ENCODE measurements at places on chromosomes 5 and 9. TPM values are rescaled to one million over a fixed set of nuclear protein-coding genes. Genes with fewer than 3 reads are reported as not detected.

The IFT74 gene
- total RNA-seq = 10.2 TPM

The TAF11L8 gene
- total RNA-seq = not detected

The FGF18 gene
- not detected for total RNA-seq

The GPX3 gene
- 16.1 TPM for total RNA-seq

The AGPAT2 gene
- total RNA-seq = 38.2 TPM

The ANKRD20A1 gene
- not detected for total RNA-seq

The PTCH1 gene
- total RNA-seq = 1.7 TPM

The PNPLA7 gene
- 0.34 TPM for total RNA-seq

The INSL6 gene
- not detected for total RNA-seq

The SHOC1 gene
- not detected for total RNA-seq

The LCN15 gene
- 1.6 TPM for total RNA-seq

The AIF1L gene
- 19.2 TPM for total RNA-seq

The TAF1L gene
- total RNA-seq = not detected

The GPR150 gene
- total RNA-seq = 1.9 TPM

The RFK gene
- 38.7 TPM for total RNA-seq

The PCDHB15 gene
- 0.15 TPM for total RNA-seq

The PCDHGB4 gene
- 4.2 TPM for total RNA-seq

The PHYHD1 gene
- total RNA-seq = 0.15 TPM

The C9orf153 gene
- not detected for total RNA-seq

The SV2C gene
- total RNA-seq = not detected

The FIBCD1 gene
- total RNA-seq = not detected

The ANKRD34B gene
- not detected for total RNA-seq

The NR5A1 gene
- total RNA-seq = not detected

The MZB1 gene
- not detected for total RNA-seq

The SPATA31E1 gene
- not detected for total RNA-seq

The PCDHA2 gene
- 0.10 TPM for total RNA-seq

The PROB1 gene
- total RNA-seq = 2.5 TPM

The HSPB3 gene
- total RNA-seq = not detected

The CAVIN4 gene
- total RNA-seq = 0.94 TPM

The NOL6 gene
- total RNA-seq = 45.2 TPM

The STPG3 gene
- not detected for total RNA-seq

The SOHLH1 gene
- total RNA-seq = not detected

The CFAP157 gene
- total RNA-seq = not detected

The GFI1B gene
- total RNA-seq = not detected

The PCDHGA7 gene
- 0.80 TPM for total RNA-seq

The RNF183 gene
- total RNA-seq = not detected
